Activated naive CD4-positive, alpha-beta T cell treated with anti-CD3 and anti-CD28 coated beads for 36 hours (primary cell): ENCODE measurements at places on chromosomes 7 and 10. TPM values are rescaled to one million over a fixed set of nuclear protein-coding genes. Genes with fewer than 3 reads are reported as not detected.

- DNase-seq = no peak
These were observed 10.6 kb downstream of the ZMIZ2 start for GRCh38 chr7:44759246-44759645.

DNA sequence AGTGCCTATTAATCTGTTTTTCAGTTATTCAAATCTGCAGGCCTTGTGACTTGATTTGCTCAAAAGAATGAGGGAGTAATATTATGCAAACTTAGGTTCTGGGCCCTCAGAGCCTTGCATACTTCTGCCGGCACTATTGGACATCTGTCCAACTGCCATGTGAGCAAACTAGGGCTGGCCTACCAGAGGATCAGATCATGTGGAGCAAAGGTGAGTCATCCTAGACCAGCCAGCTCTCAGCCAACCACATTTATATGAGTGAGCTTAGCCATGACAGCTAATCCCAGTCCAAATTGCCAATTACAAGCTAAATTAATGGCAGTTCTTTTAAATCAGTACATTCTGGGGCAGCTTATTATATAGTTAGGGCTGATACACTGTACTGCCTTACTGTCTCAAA, 69.6 kb downstream of the SDHAF3 start:
- DNase-seq = no peak

DNA sequence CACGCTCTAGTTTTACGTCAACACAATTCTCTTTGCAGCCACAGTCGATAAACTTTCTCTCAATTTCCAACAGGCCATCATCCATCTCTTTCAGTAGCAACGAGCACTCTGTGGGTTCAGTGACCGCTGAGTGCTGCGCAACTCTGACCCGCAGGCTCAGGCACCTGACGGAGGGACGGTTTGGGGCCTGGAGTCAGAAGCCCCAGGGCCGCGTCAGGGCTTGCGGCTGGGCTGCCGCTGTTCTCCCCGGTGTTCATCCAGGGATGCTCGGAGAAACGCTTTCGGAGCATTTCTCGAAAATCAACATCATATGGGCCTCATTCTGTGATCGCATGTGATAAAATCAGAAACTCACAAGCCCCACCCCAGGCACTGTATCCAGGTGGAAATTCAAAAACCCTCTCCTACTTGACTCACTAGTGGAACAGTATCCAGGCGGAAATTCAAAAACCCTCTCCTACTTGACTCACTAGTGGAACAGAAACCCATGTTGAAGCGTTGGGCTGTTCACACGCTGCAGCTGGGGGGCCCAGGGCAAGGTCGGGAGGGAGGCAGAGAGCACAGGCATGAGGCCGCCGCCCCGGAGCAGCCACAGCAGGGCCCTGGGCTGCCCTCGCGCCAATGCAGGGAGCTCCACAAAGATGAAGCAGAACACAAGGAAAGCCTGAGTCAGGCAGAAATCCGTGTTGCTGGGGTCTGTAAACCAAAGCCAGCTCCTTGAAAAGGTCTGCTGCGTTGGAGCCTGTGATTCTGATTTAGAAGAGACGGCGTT, 73.3 kb upstream of the NKX6-2 start:
- peak; percentile 0 for DNase-seq

Gene MKI67
- total RNA-seq = 266 TPM

Gene FAM221A
- 8.7 TPM for total RNA-seq

Gene STOX1
- total RNA-seq = 0.38 TPM
